NCI-H524 (cell line): ENCODE measurements at places on chromosomes 6 and 20.

DNA sequence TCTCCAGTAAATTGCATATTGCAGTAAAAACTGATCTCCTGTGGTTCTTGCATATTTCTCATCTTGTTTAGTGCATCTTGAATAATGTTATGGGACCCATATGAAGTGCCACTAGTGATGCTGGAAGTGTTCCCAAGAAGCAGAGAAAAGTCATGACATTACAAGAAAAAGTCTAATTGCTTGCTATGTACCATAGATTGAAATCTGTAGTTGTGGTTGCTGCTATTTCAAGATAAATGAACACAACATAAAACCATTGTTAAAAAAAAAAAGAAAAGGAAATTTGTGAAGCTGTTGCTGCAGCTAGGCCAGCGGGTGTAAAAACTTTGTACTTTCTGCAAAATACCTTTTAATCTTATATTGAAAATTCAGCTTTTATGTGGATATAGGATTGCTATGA is 304.5 kb downstream of the PHF3 start:
- DNase-seq: no peak

GRCh38 chr20:37209661-37210314 is 30.4 kb upstream of the MROH8 start:
- no peak for DNase-seq

GRCh38 chr20:31565699-31566318 is 39.3 kb upstream of the ID1 start:
- no peak for DNase-seq

DNA sequence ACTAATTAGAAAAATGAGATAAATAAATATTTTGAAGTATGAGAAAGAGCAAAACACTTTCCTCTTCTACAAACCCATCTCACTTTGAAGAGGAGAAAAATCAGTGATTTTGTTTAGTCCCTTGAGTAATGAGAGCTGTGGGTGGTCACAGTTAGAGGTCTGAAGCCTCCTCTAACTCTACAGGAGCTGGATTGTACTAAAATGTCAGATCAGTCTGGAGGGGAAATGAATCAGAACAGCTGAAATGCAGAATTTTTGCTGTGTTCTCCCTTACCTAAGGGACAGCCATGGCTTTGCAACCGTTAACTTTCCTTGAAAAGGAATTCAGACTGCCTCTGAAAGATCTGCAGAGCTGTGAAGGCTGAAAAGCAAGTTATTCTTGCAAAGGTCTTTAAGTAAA is 11.4 kb upstream of the RFPL4B start:
- no peak for DNase-seq

DNA sequence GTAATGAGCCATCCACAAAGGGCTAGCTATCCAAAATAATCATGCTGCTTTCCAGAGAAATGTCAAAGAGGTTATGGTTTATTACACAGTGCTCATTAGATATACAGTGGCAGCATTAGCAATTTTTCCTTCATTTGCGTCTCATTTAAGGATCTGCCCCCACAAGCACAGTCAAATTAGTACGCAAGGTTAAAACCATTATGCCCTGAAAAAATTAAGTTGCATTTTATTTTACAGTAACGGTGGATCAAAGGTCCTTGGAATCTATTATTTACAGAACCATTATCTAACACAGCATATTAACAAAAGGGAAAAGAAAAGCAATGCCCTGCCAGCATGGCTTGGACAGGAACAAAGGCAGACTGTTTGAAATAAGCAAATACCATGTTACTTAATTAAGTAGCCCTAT is 144.8 kb downstream of the PDSS2 start:
- DNase-seq: no peak

GRCh38 chr6:1387876-1388629 is 1.3 kb upstream of the FOXF2 start:
- DNase-seq: peak; percentile 38

DNA sequence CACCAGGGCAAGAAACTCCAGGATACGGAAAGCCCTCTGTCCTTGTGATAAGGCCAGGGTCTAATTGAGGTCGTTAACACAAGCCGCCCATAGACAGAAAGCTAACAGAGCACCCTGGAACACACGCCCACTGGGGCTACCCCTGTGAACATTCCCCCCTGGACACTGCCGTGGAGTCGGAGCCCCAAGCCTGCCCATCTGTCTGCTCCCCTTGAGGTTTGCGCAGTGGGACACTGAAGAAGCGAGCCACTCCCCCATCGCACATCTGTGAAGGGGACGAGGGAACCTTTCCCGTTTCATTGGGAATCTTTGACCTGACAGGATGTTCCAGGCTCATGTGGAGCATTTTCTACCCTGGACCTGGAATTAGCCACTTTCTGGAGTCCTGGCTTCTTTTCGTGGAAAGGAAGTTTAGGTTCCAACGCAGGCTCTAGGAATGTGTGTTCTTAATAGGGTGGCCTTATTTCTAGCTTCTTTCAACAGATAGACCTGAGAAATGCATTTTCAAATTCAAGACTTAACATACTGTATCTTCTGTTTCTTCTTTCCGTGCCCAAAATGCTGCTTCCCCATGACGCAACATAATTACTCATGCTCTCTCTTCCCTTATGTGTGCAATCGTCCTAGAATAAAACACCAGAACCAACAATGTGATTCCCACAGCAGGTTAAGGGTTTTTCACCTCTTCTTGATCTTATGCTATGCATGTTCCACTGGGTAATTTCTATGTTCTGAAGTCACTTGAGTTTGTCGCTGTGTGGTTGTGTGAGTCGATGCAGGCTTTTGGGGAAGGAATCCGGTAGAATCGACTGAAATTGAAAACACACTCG is 161.1 kb downstream of the ERMARD start:
- DNase-seq: no peak

- no peak for DNase-seq
Measured at GRCh38 chr20:41670631-41671030, 52.5 kb upstream of the CHD6 start.

DNA sequence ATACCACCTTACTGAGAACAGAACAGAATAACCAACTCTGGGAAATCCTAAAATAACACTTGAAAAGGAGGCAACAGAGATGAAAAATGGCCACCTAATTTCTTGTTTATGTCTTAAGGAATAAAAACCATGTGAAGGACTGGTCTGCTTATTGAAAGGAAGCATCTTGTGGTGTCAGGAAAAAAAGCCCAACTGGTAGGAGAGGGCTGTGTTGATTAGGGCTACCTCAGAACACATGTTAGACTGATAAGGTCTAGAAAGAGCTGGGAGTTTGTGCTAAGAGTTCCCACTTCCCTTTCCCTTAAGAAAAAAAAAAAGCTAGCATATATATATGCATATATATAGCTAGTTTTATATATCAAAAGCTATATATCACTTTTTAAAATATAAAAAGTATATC is 425.3 kb upstream of the BTBD3 start:
- no peak for DNase-seq

- DNase-seq: no peak
Measured at GRCh38 chr6:49980898-49981297, 11.5 kb upstream of the DEFB113 start.

DNA sequence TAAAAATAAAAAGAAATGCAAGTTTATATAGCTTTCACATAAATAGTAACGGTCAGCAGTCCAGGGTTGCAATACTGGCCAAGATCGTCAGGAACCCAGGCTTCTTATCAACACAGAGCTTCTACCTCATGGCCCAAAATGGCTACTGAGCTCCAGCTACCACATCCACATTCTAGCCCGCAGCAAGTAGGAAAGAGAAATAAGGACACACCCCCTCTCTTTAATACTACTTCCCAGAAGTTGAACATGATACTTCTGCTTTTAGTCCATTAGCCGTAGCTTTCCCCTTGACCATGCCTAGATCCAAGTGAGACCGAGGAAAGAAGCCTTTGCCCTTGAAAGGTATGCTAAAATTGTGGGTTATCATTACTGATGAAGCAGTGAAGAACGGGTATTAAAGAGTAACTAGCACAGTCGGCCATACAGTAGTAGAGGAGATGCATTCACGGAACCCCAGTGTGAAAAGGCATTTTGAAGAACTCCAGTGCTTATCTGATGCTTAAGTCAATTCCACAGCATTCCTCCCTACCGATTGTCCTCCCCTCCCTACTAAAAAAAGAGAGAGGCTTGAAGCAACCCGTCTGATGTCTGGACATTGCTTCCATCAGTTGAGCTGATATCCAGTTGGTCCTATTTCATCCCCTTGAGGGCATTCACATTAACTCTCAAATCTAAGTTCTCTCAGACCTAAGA is 226.9 kb upstream of the RREB1 start:
- DNase-seq: no peak

- DNase-seq: no peak
Measured at GRCh38 chr6:69631552-69632346, 165.1 kb downstream of the LMBRD1 start.

- peak; percentile 78 for DNase-seq
Measured at GRCh38 chr20:38338849-38339520, 7.3 kb upstream of the LBP start.

GRCh38 chr6:106747139-106747538 is 117.8 kb downstream of the QRSL1 start:
- DNase-seq: no peak

DNA sequence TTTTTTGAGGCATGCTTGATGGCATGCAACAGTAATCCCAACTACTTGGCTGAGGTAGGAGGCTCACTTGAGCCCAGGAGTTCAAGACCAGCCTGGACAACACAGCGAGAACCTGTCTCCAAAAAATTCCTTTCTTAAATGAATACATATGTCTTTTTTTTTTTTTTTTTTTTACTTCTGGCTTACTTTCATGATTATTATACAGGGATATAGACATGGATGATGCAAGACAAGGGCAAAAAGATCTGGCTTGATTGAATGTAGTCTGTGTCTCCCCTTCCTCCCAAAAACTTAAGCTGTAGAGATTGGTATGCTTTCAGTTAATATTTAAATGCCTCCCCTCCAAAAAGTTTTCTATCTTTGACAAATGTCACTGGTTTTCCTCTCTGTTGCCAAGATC is 7.6 kb downstream of the SNX3 start:
- no peak for DNase-seq

DNA sequence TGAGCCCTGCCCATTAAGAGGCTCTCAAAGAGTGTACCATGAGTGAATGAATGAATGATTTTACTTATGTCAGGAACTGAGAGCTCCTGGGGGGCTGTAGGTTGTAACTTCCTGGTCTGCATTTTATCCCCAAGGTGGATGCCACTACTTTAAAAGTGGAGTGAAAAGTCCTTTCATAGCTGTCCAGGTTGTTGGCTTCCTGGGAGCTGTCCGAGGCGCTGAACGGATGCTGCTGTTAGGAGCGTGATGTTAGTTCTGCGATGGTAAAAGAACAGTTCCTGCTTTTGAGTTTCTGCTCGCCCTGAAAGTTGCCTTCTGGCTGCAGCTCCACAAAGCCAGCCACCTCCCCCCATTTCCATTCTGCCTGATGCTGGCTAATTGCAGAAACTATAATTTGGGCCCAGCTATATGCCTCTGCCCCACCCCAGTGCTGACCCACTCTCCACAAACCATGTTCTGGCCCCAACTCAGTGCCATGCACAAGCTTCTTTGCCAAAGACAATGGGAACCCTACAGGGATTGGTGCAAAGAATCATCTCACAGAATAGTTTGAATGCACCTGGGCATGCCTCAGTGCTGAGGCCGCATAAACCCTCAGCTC is 330.9 kb upstream of the CDH4 start:
- no peak for DNase-seq

DNA sequence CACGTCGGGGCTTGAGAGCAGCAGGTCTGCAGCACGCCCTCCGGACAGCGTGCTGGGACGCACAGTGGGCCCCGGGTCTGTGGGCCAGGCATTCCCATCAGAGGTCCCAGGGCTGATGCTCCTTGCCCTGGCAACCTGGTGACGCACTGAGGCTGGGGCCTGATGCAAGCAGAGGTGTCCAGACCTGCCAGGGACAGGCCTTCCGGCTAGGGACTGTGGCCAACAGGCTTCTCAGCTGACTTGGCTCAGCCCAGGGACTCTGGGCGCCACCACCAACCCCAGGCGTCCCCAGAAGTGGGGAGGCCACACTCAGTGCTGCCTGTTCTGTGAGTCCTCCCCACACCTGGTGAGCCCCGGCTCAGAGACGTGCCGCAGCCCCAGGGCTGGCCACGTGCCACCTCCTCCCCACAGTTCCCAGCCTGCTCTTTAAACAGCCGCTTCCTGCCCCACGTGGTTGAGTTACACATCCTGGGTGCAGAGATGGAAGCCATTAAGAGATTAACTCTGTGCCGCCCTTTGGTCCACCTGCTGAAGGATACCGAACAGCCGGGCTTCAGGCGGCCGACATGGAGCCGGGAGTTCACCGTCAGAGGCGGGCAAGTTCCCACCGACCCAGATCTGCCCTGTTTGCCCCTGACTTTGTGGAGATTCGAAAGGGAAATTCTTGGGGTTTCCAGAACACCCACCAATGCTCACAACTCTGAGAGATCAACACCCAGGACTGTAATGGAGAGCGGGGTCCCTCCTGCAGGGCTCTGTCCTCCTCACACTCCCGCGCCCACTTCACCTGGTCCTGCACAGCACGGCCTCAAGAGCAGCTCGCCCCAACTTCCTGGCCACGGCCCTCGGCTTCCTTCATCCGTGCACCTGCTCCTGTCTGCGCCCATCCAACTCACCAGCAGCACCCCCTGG is 37.6 kb upstream of the ZBP1 start:
- DNase-seq: no peak

GRCh38 chr20:36917240-36917639 is 34.3 kb downstream of the SAMHD1 start:
- DNase-seq: no peak

DNA sequence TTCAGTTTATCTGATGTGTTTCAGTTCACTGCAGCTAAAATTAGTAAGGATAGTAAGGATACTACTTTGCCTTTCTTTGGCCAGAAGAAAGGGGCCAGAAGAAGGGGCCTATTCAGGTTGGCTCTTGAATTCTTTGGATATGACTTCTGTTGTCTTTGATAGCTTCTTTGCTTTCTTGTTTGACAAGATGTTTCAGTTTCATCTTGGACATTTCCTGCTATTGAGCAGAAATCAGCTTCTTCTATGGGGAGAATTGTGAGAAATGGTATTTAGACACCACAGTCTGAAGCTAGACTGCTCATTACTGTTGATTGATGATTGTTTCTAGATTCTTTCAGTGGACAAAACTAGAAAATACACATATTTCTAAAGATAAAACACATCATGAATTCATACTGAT is 23.2 kb downstream of the L3MBTL3 start:
- no peak for DNase-seq

DNA sequence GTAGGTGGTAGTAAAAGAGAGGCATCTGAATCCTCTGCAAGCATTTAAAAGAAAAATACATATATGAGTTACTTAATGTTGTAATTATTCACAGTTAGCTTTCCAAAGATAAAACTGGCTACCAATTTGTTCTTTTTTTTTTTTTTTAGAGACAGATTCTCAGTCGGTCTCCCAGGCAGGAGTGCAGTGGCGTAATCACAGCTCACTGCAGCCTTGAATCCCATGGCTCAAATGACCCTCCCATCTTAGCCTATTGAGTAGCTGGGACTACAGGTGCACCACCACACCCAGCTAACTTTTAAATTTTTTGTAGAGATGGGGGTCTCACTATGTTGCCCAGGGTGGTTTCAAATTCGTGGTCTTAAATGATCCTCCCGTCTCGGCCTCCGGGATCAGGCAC is 36.5 kb downstream of the SGK1 start:
- DNase-seq: no peak

- DNase-seq: no peak
Measured at GRCh38 chr6:131692031-131692430, 9.2 kb downstream of the OR2A4 start.

- DNase-seq: no peak
Measured at GRCh38 chr6:143803769-143804568, 39.2 kb upstream of the LTV1 start.

GRCh38 chr20:62804021-62804626 is 511 bp upstream of the OGFR start:
- DNase-seq: no peak
